ENCODE measurements at places on chromosomes 3 and 15.

DNA sequence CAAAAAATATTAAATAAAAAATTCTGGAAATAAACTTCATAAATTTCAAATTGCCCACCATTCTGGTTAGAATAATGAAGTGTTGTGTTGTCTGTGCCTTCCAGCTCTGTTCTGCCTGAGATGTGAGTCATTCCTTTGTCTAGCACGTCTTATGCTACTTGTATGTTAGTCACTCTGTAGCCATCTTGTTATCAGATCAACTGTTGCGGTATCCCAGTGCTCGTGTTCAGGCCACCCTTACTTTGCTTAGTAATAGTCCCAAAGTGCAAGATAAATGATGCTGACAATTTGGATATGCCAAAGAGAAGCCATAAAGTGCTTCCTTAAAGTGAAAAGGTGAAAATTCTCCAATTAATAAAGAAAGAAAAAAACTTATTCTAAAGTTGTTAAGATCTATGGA is 527.5 kb downstream of the NAALADL2 start:
- peak; percentile 86 for DNase-seq

DNA sequence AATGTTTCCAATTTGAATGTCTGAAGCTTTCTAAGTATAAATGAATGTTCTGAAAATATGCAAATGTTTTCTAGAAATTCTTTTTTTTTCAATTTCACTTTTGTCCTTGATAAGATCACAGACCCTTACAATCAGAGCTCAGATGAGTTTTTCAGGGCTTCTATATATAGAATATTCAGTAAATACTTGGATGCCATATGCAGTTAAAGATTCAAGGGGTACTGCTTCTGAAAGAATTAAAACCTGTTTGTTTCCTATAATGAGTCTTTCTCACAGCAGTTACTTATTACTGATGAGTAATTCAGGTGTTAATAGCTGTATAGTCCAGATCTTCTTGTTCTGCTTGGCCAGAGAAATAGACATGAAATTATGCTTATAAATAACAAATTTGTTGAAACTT is 812.6 kb downstream of the ZPLD1 start:
- DNase-seq, result no peak

DNA sequence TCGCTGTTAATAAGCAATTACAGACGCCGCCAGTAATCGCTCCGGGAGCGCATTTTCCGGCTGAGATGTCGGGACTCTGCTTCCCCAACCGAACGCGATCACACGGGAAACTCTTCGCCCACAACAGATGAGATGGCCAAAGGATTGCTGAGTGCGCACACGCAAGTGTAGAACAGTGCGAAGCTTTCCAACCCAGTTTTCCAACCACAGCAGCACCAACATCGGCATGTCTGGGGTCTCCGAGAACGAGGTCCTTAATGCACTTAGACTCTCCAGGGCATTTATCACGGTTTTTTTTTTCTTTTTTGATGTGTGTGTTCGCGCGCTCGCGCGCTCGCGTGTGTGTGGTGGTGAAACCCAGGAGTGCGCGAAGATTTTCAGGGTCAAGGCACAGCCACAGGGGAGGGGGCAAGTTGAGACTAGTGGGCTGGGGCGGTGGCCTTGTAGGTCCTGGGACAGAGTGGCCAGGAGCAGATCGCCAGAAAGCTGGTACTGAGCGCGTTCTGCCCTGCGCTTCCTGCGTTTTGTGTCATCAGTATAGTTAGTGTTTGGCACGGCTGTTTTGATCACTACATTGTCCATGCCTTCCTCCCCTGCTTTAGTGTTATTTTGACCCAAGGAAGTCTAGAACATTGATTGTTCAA is 1.8 kb upstream of the EOMES start:
- DNase-seq, result no peak

GRCh38 chr3:140898340-140899180 is 43.1 kb upstream of the SLC25A36 start:
- DNase-seq, result peak; percentile 97

DNA sequence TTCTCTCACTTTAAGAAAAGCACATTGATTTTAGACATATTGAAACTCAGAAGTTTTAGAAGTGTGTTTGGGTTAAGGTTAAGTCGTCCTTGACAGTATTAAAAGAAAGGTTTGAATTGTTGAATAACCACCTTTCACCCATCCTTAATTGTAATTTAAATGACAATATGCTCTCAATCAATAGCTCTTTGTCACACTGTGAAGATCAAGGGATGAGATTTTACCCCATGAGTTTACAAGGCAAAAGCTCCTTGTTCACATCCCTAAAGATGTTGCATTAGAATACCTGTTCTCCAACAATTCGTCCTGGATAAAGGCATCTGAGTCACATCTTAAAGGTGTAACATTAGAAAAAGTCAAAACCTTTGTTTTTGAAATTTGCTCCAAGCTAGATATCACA is 220.4 kb upstream of the MDFIC2 start:
- DNase-seq, result no peak

- no peak for DNase-seq
Measured at GRCh38 chr3:49199900-49200281, 28.5 kb downstream of the KLHDC8B start.

GRCh38 chr3:131739211-131739610 is 236.4 kb upstream of the MRPL3 start:
- no peak for DNase-seq

Data from choroid plexus epithelial cell (primary cell).